Heart right ventricle (tissue), 16 donors: ENCODE measurements at places on chromosomes 4 and X. TPM values are rescaled to one million over a fixed set of nuclear protein-coding genes. Genes with fewer than 3 reads are reported as not detected.

LRCH2 gene
- 0.82 TPM for total RNA-seq

ASB12 gene
- 3.4 TPM for total RNA-seq

TMEM35A gene
- total RNA-seq = not detected

IBSP gene
- not detected for total RNA-seq

GUCY1A1 gene
- total RNA-seq = 76.4 TPM

GRID2 gene
- not detected for total RNA-seq

ACSL4 gene
- 65.7 TPM for total RNA-seq

NIPAL1 gene
- total RNA-seq = 1.4 TPM

SPATA4 gene
- total RNA-seq = not detected

EDA gene
- 8.5 TPM for total RNA-seq

STS gene
- total RNA-seq = 5.3 TPM

ART3 gene
- 44.7 TPM for total RNA-seq

CETN2 gene
- total RNA-seq = 30.5 TPM

ZFP92 gene
- total RNA-seq = 0.17 TPM

PPEF1 gene
- 0.93 TPM for total RNA-seq

TCEAL2 gene
- not detected for total RNA-seq

BEX1 gene
- not detected for total RNA-seq

ADRA2C gene
- total RNA-seq = 2.8 TPM

EPGN gene
- total RNA-seq = not detected

GLRA2 gene
- not detected for total RNA-seq

RAB9B gene
- total RNA-seq = 17.5 TPM
